ENCODE measurements at places on chromosomes 4 and X.

- DNase-seq: no peak
Measured at GRCh38 chr4:45580334-45580733, 543.5 kb downstream of the GABRG1 start.

- no peak for DNase-seq
Measured at GRCh38 chrX:12825801-12826200, 34.6 kb downstream of the PRPS2 start.

DNA sequence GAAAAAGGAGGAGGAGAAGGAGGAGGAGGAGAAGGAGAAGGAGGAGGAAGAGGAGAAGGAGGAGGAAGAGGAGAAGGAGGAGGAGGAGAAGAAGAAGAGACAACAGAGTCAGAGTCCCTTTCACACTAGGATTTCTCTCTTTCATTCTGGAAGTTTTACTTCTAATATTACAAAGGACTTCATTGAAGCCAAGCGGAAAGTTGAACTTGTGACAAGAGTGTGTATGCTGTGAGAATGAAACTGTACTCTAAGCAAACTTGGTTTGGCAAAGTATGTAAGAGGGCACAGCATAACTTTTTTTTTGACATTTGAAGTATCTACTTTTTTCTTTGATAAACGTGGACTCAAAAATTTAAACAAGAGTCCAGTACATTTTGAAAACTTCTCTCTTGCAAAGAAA is 48.0 kb downstream of the CXCL8 start:
- no peak for DNase-seq

GRCh38 chr4:183968502-183968901 is 63.4 kb downstream of the STOX2 start:
- no peak for DNase-seq

DNA sequence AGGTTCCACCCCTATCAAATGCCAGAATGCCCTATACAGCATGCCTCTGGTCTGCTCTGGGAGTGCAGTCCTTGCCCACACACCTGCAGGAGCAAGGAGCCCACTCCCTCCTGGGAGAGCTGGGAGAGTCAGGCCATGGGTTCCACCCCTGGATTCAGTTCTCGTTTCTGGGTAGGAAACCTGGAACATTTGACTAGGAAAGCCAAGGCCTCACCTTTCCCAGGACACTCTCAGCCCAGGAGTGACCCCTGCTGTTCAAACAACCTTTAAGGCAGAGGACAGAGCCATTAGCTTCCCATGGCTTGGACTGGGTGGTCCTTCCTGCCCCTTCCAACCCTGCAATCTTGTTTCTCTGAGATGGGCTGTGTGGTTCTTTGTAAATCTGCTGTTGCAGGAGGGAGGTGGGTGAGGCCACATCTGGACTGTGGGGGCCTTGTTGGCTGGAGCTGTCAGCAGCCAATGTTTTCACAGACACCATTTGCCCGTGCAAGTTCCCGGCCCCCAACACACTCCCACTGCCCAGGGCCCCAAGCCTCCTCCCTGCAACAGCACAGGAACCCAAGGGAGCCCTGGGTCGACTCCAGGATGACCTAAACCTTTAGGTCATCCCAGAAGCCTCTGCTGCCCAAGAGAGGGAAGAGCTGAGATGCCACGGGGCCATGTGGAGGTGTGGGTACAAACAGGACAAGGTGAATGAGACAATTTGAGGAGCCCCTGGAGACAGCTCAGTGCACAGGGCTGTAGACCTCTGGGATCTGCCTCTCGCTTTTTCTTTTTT is 104.4 kb downstream of the PJA1 start:
- DNase-seq: no peak

DNA sequence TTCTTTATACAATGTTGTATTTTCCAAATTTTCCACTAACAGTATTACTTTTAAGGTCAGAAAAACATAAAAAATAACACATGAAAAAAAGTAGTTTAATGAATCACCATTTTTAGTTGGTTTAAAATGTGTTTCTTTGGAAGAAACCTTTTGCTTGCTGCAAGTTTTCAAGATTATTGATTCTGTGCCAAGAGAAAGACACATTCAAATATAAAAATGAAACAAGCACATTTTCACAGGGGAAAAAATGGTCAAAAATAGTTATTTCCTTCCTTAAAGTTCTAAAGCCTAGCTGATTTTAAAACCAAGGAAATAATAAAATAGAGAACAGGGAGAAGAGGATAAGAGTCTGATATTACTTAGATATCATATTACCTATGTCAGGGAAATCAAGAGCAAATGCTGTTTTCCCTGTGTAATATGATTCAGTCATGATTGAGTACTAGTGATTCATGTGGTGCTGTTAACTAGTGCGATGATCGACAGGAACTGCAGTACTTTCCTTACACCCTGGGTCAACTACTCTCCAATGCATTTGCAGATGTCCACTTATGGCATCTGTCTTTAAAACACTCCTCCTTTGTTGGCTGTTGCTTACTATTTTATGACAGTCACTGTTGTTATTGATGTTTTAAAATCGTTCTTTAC is 103.8 kb downstream of the CAMK2D start:
- DNase-seq: no peak

DNA sequence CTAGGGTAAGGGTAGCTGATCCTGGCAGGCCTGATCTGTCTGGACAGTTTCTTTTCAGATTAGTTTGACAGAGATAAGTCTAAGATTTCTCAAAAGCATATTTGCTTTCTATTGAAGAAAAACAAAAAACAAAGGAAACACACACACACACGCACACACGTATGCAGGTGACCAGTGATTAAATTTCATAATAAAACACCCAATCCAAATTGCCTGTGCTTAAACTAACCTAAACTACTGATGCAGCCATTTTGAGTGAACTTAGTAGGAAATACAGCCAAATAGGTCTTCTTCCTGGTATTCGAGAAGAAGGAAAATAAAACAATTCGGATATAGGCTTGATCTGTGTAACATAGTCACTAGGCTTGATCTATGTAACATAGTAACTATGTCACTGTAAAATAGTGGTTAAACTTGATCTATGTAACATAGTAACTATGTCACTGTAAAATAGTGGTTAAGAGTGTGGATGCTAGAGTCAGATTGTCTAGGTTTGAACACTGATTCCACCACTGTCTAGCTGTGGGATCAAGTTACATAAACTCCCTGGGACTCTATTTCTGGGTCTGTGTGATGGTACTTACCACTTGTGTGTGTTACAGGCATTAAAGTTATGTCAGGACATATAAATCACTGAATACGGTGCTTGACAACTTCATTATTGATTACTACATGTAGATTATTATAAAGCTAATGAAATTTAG is 9.8 kb upstream of the CCNG2 start:
- DNase-seq: no peak

Measured in stimulated activated CD4-positive, alpha-beta T cell treated with anti-CD3 and anti-CD28 coated beads, TNF-alpha, amount 100 ng/mL, for 4 hours (primary cell).